ENCODE measurements at places on chromosomes 4 and X.

DNA sequence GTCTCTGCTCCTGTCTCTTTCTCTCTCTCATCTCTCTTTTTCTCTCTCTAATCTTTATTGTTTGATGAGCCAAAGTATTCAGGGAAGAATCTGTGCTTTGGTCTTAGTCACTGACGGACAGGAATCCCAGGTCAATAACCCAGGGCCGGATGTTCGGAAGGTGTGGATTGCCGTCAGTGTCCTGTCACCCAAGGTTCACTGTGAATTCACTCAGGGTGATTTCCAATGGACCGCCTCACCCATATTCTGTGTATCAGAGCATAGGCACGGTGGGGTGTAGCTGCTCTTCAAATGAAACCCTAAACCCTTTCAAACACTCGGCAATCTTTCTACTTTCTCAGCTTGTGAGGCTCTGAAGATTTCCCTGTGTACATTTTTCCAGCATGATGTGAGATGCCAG lies 144.6 kb upstream of the GPC4 start:
- no peak for DNase-seq

DNA sequence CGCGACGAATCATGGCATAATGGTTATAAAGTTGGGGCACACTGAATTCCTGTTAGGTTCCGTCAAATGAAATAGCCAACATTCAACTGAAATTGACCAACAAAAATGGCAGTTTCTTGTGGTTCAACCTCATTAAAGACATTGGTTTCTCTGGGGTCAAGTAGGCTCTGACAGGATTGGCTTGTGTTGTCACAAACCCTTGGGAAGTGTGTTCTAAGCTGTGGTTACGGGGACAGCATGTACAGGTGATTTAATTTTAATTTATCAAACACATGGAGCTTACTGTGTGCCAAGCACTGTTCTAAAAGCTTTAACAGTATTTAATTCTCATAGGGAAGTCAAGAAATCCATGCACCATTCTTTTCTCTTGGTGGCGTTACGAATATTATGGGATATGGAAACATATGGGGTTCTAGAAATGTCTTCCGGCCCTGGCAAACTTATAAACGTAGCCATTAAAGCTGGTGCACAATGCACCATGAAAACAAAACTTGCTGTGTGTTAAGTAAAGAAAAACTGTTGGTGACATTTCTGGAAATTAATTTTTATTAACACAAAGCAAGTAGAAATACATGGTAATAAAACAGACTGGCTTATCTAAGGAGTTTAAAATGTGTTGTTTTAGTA lies 891 bp downstream of the XK start:
- DNase-seq = no peak

- DNase-seq = no peak
Measured at GRCh38 chrX:36445566-36445965, 526.0 kb downstream of the CFAP47 start.

- no peak for DNase-seq
Measured at GRCh38 chr4:22514481-22514880, 1.4 kb downstream of the ADGRA3 start.

DNA sequence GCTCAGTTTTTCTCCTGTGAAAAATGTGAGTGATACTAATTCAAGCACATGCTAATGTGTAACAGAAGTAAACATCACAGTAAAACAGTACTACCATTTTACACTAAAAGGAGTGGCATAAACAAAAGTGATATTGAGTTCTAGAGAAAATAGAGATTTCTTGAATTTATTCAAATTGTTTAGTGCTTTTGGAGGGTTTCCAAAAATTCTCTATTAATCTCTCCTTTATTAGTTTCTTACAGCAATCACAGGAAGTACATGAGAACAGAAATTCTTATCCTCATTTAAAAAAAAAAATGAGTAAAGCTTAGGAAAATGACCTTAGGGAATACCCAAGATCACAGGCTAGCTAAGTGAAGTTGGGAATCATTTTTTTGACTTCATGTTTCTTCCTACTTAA lies 459.7 kb upstream of the GALNTL6 start:
- DNase-seq = no peak

- DNase-seq = peak; percentile 67
Measured at GRCh38 chr4:82890528-82890900, 439 bp downstream of the SEC31A start.

DNA sequence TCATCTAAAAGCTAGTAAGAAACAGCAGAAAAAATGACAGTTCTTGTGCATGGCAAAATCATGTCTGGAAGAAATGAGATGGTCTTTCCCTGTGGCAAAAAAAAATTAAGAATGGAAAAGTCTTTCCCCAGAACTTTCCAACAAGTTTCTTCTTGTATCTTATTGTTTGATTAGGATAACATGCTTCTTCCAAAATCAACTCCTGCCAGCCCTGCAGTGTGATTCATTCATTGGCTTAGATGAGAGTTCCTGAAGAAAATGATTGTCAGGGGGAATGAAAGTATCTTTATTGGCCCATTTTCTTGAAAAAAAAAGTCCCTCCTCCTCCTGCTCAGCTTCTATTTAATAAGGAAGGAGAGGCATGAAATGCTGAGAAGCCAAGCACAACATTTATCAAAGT lies 407.7 kb downstream of the ARAP2 start:
- DNase-seq = no peak

Data from NCI-H187 (cell line).